ENCODE measurements at places on chromosomes 11 and 22.

GRCh38 chr11:46099963-46100316 is 21.3 kb downstream of the PHF21A start:
- DNase-seq: no peak

GRCh38 chr11:118342503-118343161 is at the start of gene CD3D:
Gene CD3D, minus strand, starts transcription at chr11:118342705. Its CDS starts 98 bp downstream, at chr11:118342607.
- no peak for DNase-seq

- DNase-seq: no peak
Measured at GRCh38 chr11:61918251-61918937, 1.0 kb upstream of the RAB3IL1 start.

DNA sequence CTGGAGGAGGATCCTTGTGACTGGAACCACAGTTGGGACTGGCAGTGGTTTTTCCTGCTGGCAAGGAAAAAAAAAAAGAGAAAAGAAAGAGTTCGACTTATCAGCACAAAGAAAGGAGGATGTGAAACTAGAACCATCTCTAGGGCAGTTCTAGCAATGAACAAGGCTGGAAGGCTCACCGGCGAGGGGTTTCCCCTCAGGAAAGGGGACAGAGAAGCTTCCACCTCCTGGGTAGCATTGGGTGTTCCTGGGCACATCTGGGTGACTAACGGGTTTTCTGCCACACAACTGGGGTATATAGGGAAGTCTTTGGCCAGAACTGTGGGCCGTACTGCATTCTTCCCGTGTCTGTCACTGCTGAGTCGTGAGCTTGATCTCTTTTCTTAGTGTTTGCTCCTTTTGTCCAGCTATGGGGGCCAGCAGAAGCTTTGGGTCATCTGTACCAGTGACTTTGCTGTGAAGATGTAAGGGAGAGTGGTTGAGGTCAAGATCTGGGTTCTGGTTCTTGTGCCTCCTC is 109.4 kb upstream of the OR4B1 start:
- no peak for DNase-seq

DNA sequence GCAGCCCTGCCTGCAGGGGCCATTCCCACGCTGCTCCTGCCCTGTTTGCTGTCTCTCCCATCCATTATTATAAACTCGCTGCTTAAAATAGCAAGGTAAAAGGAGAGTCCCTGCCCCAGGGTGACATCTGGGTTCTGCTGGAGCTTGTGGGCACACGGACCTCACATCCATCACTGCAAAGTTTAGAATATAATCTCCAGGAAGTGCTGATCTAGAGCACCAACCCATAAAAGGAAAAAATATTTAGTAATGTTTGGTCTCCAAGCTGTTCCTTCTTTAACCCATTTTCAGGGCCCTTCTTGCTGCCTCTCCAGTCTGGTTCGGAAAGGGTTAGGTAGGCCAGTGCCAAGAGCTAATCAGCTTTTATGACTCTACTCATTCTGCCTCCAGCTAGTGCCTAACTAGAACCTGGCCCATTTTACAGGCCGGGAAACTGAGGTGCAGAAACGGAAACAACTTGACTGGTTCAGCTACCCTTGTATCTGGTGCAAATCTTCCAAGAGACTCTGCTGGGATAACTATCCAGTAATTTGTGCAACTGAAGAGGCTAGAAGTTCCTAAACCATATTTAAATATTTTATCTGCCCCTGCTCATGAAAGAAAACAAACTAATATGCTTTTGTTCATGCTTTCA is 37.5 kb downstream of the IRAG1 start:
- no peak for DNase-seq

- DNase-seq: no peak
Measured at GRCh38 chr11:69587454-69588090, 53.4 kb upstream of the CCND1 start.

GRCh38 chr22:16559056-16559955 is 33.3 kb downstream of the CCT8L2 start:
- DNase-seq: no peak

- DNase-seq: no peak
Measured at GRCh38 chr22:38655519-38656255, 505 bp downstream of the FAM227A start.

DNA sequence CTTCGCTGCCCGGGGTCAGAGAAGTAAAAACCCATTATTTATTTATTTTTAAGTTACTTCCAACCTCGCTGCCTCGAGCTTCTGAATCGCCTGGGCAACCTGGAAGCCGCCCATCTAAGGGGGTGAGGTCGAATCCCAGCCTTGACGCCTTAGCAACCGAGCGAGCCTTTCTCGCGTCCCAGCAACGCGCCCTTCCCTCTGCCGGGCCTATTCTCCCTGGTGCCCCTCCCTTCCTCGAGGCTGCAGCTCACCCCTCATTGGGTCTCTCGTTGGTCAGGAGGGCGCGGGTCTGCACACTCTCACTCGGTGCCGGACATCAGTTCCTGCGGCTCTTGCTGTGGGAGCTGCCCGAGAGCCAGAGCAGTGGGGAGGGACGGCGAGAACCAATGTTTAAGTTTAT is at the start of gene CCDC81:
Gene CCDC81 (plus strand): TSS at position 302 of the 400 bp plus-strand sequence. CDS start 277 bp downstream, outside the sequence.
- no peak for DNase-seq

Data from NCI-H1694 (cell line).